Activated T-helper 1 cell treated with Interleukin-2 at 50 U/mL for 16 hours (primary cell): ENCODE measurements at places on chromosomes 7 and 10.

- DNase-seq = no peak
Measured at GRCh38 chr7:139648391-139648861, 124.9 kb downstream of the CLEC2L start.

- no peak for DNase-seq
Measured at GRCh38 chr10:84957427-84957826, 629.0 kb downstream of the CCSER2 start.

- no peak for DNase-seq
Measured at GRCh38 chr7:28748933-28749584, 209.1 kb downstream of the TRIL start.

- no peak for DNase-seq
Measured at GRCh38 chr10:70430493-70431445, 10.7 kb downstream of the NODAL start.
